ENCODE measurements at places on chromosomes 1 and 21.

DNA sequence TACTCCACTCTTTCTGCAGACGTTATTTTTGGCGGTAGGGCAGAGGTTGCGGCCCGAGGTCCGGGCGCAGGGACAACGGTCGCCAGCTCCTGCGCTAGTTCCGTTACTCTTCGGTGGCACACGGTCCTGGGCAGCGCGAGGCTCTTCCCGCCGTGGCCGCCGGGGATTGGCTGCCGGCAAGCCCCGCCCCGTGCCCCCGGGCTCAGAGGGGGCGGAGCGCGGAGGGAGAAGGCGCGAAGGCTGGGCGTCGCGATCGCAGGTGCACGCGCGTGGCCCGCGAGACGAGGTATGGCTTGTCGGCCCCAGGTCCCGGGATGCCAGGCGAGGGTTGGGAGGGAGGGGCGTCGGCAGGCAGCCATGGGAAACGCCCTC is 518 bp upstream of the SHE start:
- no peak for DNase-seq

DNA sequence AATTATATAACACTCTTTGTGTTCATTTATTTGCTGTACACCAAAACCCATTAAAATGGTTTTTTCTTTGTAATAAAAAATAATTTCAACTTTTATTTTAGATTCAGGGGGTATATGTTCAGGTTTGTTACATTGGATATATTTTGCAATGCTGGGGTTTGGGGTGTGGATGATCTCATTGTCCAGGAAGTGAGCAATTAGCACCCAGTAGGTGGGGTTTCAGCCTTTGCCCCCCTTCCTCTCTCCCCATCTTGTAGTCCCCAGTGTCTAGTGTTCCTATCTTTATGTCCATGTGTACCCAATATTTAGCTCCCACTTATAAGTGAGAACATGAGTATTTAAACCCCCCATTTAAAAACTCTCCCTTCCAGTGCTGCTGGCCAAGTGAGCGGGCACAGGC is 184.6 kb downstream of the RHOU start:
- DNase-seq: no peak

DNA sequence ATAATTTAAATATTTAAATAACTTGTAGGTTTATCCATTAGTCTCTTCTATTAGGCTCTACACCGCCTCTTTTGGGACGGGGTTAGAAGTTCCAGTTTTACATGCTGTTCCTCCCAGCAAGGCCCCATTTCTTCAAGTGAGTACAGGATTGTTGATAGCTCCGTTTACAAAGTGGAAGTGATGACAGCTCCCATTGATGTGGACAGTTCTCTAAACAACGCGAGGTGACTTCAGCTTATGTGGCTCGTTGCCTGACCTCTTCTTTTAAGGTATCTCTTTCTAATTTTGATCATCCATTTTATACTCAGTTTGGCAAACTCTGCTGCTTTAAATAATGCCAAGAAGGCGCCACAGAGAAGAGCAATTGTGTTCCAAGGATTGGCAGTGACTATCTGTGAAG is 49.7 kb downstream of the PACC1 start:
- no peak for DNase-seq

- no peak for DNase-seq
Observed at GRCh38 chr1:88890131-88890530, 1.2 kb downstream of the GTF2B start.

DNA sequence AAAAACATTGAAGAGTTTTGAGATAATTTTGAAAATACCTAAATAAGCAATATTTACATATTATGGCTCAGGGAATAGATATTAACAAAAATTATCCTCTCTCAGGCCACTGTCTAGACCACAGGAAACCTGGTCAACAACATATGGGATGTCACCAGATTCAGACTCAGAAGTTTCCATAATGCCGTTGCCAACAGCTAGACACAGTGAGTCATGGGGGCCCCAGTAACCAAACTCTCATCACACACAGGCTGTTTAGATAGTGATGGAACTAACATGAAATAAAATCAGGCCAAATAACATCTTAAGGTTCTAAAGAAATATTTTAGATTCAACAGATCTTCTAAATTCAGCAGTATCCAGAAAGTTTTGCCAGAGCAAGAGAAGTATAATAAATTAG is 681.7 kb upstream of the ADAMTS5 start:
- DNase-seq: no peak
